Small intestine (tissue), 16 donors: ENCODE measurements at places on chromosomes 7 and 10. TPM values are rescaled to one million over a fixed set of nuclear protein-coding genes. Genes with fewer than 3 reads are reported as not detected.

- H3K27ac ChIP-seq = no peak overlapping the region
- H3K27me3 ChIP-seq = no peaks in the 10 kb centered on the region
- no peaks in the 10 kb centered on the region for H3K36me3 ChIP-seq
- H3K4me1 ChIP-seq = no peaks in the 10 kb centered on the region
- DNase-seq = no peak
Observed at GRCh38 chr10:33719005-33719703, 384.7 kb upstream of the NRP1 start.

DNA sequence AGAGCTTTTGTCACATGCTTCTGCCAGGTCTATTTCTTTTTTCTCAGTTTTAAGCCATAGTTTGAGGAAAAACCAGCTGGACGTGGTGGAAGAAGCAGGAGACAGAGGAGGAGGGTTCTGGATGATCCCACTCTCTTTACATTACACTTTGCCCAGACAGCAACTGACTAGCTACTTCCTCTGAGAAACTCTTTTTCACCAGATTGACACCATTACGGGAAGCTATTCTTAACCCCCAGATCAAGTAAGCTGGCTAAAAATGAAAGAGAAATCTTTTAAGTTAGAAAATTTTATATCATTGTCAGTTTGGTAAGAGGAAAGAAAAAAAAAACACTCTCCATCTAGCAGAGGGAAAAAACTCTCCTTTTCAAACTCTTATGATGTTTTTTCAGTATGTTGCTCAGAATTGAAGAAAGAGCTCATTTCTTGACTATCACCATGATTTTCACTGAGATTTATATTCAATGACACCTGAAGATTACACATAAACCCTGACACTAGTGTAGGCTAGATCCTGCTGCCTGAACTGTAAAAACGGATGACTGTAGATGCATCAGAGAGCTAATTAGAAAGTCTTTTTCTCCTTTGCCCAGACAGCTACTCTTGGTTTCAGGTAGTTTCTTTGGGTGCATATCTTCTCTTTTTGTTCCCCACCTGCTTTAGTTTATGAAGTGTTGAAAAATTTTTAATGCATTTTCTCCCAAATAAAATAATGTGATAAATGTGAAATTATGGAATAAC lies 203.1 kb downstream of the TFEC start:
- H3K36me3 ChIP-seq = no peaks in the 10 kb centered on the region
- peaks cover 2% of the 10 kb centered on the region for H3K4me1 ChIP-seq
- no peak for DNase-seq
- no peak overlapping the region for H3K4me3 ChIP-seq
- no peaks in the 10 kb centered on the region for H3K27me3 ChIP-seq

GRCh38 chr10:74207691-74208480 lies 56.9 kb downstream of the ADK start:
- no peak overlapping the region for H3K4me3 ChIP-seq
- H3K4me1 ChIP-seq = peaks cover 3% of the 10 kb centered on the region
- H3K36me3 ChIP-seq = peaks cover 13% of the 10 kb centered on the region
- H3K27me3 ChIP-seq = no peaks in the 10 kb centered on the region
- DNase-seq = peak; percentile 16

- H3K27me3 ChIP-seq = no peaks in the 10 kb centered on the region
- H3K4me3 ChIP-seq = peak overlapping the region; percentile 50
- no peaks in the 10 kb centered on the region for H3K4me1 ChIP-seq
- H3K27ac ChIP-seq = peak overlapping the region; percentile 67
- no peaks in the 10 kb centered on the region for H3K36me3 ChIP-seq
- no peak for DNase-seq
Observed at GRCh38 chr10:21518641-21519396, 6.7 kb downstream of the SKIDA1 start.

- no peak for DNase-seq
- no peaks in the 10 kb centered on the region for H3K27me3 ChIP-seq
- H3K4me3 ChIP-seq = no peak overlapping the region
- H3K36me3 ChIP-seq = no peaks in the 10 kb centered on the region
- H3K4me1 ChIP-seq = no peaks in the 10 kb centered on the region
Observed at GRCh38 chr7:105594034-105594433, 12.7 kb upstream of the EFCAB10 start.

- peaks cover 17% of the 10 kb centered on the region for H3K27me3 ChIP-seq
- DNase-seq = no peak
- H3K27ac ChIP-seq = no peak overlapping the region
- no peak overlapping the region for H3K4me3 ChIP-seq
Observed at GRCh38 chr10:100841528-100841927, 71.2 kb upstream of the SLF2 start.

- H3K4me3 ChIP-seq = peak overlapping the region; percentile 85
- no peak for DNase-seq
- peaks cover 4% of the 10 kb centered on the region for H3K4me1 ChIP-seq
- no peaks in the 10 kb centered on the region for H3K36me3 ChIP-seq
- H3K27ac ChIP-seq = peak overlapping the region; percentile 97
Observed at GRCh38 chr10:101693651-101693977, 1.4 kb downstream of the FBXW4 start.

DNA sequence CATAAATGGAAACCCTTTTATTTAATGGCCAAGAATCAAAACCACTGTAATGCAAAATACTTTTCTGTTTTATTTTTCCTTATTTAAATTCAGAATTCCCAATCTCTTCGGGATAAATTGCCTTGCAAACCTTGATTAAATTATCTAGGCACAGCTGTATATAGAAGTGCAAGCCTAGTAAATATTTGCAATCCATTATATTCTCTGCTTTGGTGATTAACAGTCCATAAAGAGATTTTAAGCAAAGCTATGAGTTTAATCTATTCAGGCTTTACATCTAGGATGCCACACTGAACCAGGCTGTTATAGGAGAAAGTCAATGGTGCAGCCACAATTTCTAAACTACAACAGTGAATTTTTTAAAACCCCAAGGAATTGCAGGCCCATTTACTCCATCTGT lies 43.6 kb upstream of the THSD7A start:
- H3K27me3 ChIP-seq = no peaks in the 10 kb centered on the region
- no peaks in the 10 kb centered on the region for H3K36me3 ChIP-seq
- no peaks in the 10 kb centered on the region for H3K4me1 ChIP-seq
- no peak overlapping the region for H3K27ac ChIP-seq

DNA sequence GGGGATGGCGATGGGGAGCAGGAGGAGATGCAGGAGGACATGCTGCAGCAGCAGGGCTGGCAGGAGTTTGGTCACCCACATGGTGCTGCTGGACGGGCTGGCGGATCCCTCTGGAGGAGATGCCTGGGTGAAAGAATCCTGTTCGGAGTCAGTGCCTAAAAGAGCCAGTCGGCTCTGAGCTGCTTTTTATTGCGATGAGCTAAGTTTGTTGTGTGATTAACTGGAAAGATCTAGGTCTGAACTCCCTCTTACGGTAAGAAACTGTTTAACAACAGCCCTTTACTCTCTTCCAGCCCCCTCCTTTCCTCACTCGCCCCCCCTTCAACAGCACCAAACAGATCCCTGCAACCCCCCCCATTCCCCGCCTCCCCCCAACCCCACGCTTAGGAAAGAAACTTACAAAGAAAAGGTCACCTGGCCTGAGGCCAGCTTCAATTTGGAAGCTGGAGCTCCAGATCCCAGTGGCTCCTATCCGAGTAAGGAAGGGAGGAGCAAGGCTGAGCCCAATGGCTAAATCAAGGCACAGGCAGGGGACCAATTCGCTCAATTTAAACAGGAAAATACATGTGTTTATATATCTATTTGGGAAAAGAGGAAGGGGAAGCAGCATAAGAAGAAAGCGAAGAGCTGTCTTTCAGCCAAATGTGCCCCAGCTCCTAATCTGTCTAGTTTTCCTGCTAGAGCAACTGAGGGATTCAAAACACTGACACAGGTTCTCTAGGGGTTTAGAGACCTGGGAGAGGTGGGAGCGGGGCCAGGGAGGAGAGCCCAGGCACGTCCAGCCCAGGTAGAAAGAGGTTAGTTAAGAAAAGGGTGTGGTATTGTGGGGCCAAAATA lies at the start of gene HGF:
TSS of gene HGF (minus strand) at position 157 of the 837 bp plus-strand sequence. CDS start at position 81, 76 bp downstream.
- H3K27ac ChIP-seq = no peak within 1 kb of the TSS
- DNase-seq = peak; percentile 18
- no peaks in the 10 kb centered on the region for H3K4me1 ChIP-seq
- no peaks in the 10 kb centered on the region for H3K27me3 ChIP-seq
- H3K36me3 ChIP-seq = no peaks in the 10 kb centered on the region
- no peak within 1 kb of the TSS for H3K4me3 ChIP-seq

DNA sequence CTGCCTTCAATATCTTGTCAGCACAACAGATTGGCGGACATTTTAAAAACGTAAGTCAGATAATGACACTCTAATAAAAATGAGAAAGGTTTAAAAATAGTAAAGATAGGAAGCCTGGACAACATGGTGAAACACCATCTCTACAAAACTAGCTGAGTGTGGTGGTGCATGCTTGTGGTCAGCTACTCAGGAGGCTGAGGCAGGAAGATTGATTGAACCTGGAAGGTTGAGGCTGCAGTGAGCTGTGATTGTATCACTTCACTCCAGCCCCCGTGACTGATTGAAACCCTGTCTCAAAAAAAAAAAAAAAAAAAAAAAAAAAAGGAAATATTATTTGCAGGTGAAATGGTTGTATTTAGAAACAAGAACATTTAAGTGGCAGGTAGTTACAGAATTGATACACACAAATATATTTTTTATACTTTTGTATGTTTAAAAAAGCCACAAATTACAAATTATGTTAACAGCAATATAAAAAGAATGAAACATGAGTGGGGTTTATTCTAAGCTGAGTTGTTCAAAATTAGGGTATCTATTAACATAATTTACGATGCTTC lies 141.9 kb downstream of the ADK start:
- no peaks in the 10 kb centered on the region for H3K36me3 ChIP-seq
- no peak overlapping the region for H3K27ac ChIP-seq
- no peaks in the 10 kb centered on the region for H3K27me3 ChIP-seq
- no peak for DNase-seq
- H3K4me1 ChIP-seq = no peaks in the 10 kb centered on the region

- H3K36me3 ChIP-seq = peaks cover 3% of the 10 kb centered on the region
- no peaks in the 10 kb centered on the region for H3K4me1 ChIP-seq
- no peak overlapping the region for H3K27ac ChIP-seq
- no peaks in the 10 kb centered on the region for H3K27me3 ChIP-seq
- H3K4me3 ChIP-seq = no peak overlapping the region
- DNase-seq = no peak
Observed at GRCh38 chr7:157151626-157152339, 13.1 kb downstream of the UBE3C start.

- H3K27ac ChIP-seq = no peak overlapping the region
- H3K4me1 ChIP-seq = no peaks in the 10 kb centered on the region
- no peak for DNase-seq
- no peaks in the 10 kb centered on the region for H3K27me3 ChIP-seq
- no peaks in the 10 kb centered on the region for H3K36me3 ChIP-seq
Observed at GRCh38 chr10:14010101-14010558, 320.6 kb downstream of the FRMD4A start.

DNA sequence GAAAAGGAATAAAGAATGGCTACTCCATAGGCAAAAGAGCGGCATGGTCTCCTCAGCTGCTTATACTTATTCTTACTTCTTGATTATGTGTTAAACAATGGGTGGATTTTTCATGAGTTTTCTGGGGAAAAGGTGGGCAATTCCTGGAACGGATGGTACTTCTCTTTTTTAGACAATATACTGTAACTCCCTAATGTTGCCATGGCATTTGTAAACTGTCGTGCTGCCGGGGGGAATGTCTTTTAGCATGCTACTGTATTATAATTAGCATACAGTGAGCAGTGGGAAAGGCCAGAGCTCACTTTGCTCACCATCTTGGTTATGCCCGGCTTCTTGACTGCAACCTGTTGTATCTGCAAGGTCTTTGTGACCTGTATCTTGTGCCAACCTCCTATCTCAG lies 372.1 kb upstream of the AKR1E2 start:
- H3K36me3 ChIP-seq = no peaks in the 10 kb centered on the region
- H3K4me1 ChIP-seq = no peaks in the 10 kb centered on the region
- no peak overlapping the region for H3K4me3 ChIP-seq
- no peak for DNase-seq
- no peak overlapping the region for H3K27ac ChIP-seq

DNA sequence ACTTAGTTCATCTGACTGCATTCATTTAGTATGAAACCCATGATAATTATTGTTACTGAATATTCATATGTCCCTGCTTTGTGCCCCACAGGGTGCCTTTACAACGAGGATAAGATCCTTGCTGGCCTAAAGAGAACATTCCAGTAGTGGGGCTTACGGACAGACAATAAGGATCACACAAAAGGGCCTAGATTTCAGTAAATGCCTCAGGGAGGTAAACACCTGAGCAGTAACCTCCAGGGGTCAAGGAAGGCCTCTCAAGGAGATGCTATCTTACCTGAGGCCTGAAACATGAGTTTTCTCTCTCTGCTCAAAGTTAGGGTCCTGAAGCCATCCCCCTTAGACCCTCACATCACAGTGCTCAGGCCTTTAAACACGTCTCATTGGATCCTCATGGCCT lies 228.7 kb downstream of the TCF7L2 start:
- H3K36me3 ChIP-seq = no peaks in the 10 kb centered on the region
- no peak overlapping the region for H3K27ac ChIP-seq
- no peak for DNase-seq
- no peaks in the 10 kb centered on the region for H3K27me3 ChIP-seq
- H3K4me1 ChIP-seq = no peaks in the 10 kb centered on the region

GRCh38 chr7:139767561-139767982 lies 10.2 kb downstream of the HIPK2 start:
- DNase-seq = no peak
- peaks cover 8% of the 10 kb centered on the region for H3K4me1 ChIP-seq
- peaks cover 5% of the 10 kb centered on the region for H3K36me3 ChIP-seq
- no peak overlapping the region for H3K4me3 ChIP-seq
- H3K27ac ChIP-seq = peak overlapping the region; percentile 75

GRCh38 chr10:119769886-119770285 lies 44.0 kb downstream of the INPP5F start:
- H3K27me3 ChIP-seq = no peaks in the 10 kb centered on the region
- H3K36me3 ChIP-seq = no peaks in the 10 kb centered on the region
- H3K27ac ChIP-seq = no peak overlapping the region
- no peaks in the 10 kb centered on the region for H3K4me1 ChIP-seq
- H3K4me3 ChIP-seq = no peak overlapping the region
- DNase-seq = no peak

DNA sequence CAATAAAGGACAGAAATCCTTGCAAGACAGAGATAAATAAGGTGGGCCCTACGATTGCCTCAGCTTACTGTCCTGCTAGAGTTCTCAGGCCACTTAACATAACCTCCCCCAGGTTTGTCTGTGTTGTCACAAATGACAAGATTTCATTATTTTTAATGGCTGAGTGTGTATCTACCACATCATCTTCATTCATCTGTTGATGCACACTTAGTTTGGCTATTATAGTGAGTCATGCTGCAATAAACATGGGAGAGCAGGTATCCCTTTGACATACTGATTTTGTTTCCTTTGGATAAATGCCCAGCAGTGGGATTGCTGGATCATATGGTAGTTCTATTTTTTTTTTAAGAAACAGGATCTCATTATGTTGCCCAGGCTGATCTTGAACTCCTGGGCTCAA lies 60.6 kb downstream of the PRTFDC1 start:
- H3K4me3 ChIP-seq = no peak overlapping the region
- H3K36me3 ChIP-seq = no peaks in the 10 kb centered on the region
- H3K27ac ChIP-seq = no peak overlapping the region
- H3K27me3 ChIP-seq = no peaks in the 10 kb centered on the region
- peaks cover 2% of the 10 kb centered on the region for H3K4me1 ChIP-seq

GRCh38 chr10:71081912-71082311 lies 130.5 kb upstream of the UNC5B start:
- H3K36me3 ChIP-seq = no peaks in the 10 kb centered on the region
- DNase-seq = no peak
- peaks cover 3% of the 10 kb centered on the region for H3K27me3 ChIP-seq
- no peaks in the 10 kb centered on the region for H3K4me1 ChIP-seq
- H3K27ac ChIP-seq = no peak overlapping the region

GRCh38 chr10:23968301-23968700 lies 240.6 kb upstream of the KIAA1217 start:
- H3K4me3 ChIP-seq = no peak overlapping the region
- H3K27ac ChIP-seq = no peak overlapping the region
- no peaks in the 10 kb centered on the region for H3K36me3 ChIP-seq
- DNase-seq = no peak

Gene IFIT1B
- not detected for polyA plus RNA-seq

Gene CYP26C1
- not detected for polyA plus RNA-seq

Gene TMEM184A
- polyA plus RNA-seq = 51.2 TPM

Gene TECTB
- polyA plus RNA-seq = not detected

Gene DNAH11
- 0.24 TPM for polyA plus RNA-seq
